ENCODE measurements at places on chromosomes 12 and 14. TPM values are rescaled to one million over a fixed set of nuclear protein-coding genes. Genes with fewer than 3 reads are reported as not detected.

DNA sequence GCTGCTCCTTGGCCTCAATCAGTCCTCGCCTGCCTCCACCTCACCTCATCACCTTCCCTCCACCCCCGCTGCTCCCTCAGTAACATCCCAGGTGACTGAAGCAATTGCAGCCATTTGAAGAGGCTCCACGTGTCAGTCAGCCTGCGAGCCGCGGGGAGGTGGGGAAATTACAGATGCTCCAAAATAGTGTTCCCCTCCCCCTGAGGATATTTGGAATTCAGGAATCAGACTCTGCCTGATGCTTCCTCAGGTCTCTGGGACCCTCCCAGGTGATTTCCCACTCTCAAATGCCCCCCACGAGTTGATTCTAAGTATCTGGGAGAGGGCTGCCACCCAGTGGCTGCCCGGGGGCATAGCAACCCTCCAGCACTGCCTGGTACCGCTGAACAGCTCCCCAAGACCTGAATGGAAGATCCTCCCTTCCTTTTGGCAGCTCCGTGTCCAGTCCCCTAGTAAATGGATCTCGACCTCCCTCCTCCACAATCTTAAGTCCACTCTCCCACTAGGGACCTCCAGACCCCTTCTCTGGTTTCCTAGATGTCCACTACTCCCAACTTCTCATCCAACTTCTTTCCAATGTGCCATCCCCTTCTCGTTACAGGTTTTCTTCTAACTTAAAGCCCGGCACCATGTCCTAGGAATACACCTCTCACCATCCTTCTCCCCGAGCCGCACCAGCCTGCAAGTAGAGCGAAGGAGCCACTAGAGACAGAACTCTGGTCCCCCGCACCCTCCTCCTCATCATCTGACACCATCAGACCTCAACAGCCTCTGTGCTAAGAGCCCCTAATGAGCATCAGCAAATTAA is 1.4 kb upstream of the ASIC1 start:
- peak; percentile 65 for DNase-seq

DNA sequence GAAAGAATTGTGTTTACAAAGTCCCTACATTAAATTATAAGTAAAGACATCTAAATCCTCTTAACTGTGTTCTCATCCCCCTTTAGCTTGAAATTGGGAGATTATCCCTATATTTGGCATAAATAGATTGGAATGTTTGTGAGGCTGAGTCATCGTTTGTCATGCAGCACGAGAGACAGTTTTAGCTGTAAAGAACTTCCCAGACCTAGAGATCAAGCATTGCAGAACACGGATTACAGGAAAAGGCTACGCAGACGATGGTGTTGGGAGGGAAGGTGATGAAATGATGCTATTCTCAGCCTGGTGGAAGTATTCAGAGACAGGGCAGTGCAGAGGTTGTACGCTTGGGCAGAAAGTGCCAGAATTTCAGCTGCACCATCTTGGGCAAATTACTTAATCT is 93.8 kb downstream of the PTPRB start:
- no peak for DNase-seq

The NTN4 gene
- 0.13 TPM for total RNA-seq

The TMED8 gene
- 14.0 TPM for total RNA-seq

The C12orf56 gene
- total RNA-seq = 0.40 TPM

DNA sequence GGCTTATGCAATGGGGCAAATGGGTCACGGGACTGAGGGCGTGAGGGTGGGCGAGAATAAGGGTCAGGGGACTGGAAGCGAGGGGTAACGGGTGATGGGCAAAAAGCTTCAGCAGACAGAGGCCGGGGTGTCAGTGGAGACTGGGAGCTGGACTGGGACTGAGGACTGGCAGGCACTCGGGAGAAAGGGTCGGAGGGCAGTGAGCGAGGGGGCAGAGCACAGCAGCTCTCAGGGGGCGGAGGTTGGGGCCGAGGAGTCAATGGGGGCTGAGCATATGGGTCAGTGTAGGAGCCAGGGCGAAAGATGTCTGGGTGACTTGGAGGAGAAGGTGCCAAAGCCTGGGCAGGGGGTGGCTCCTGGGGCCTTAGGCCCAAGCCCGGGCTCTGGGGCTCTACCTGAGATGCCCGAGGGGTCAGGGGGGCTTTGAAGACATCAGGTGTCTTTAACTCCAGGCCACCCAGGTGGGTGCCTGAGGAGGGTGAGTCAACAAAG is 20.2 kb downstream of the KMT2D start:
- no peak for DNase-seq

DNA sequence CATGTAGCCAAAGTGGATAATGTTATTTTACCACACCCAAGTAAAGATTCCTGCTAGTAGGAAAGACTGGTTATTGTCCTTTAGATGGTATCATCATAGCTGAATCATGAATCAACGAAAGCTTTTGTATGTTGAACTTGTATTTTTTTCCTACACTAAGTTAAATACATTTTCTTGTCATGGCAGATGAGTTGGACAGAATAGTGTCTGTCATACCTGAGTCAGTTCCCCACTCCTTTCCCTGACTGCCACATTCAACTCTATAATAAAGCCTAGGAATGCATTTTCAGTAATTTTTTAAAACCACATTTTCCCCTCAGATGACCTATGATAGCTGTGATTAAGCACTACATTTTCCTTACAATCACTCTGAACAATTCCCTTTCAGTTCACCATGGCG is 9.3 kb upstream of the PTHLH start:
- no peak for DNase-seq

- DNase-seq = no peak
These were observed 2.5 kb upstream of the CCDC184 start for GRCh38 chr12:48180857-48181495.

DNA sequence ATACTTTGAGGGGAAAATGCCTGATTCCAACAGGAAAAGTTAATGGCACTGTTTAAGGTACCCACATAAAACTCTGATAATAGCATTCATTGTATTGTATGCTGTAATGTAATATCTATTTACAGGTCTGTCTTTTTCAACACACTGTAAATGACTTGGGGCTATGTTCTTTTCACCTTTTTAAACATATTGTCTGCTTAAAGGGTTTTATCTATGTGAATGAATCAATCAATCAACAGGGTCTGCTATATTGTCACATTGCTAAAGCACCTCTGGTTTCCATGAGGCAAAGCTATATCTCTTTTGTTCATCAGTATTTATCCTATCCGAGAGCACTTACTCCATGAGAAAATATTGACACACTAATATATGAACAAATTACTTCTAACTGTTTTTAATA is 288.0 kb downstream of the SLC6A15 start:
- no peak for DNase-seq

The KRT72 gene
- total RNA-seq = 0.09 TPM

The RBM25 gene
- 47.3 TPM for total RNA-seq

DNA sequence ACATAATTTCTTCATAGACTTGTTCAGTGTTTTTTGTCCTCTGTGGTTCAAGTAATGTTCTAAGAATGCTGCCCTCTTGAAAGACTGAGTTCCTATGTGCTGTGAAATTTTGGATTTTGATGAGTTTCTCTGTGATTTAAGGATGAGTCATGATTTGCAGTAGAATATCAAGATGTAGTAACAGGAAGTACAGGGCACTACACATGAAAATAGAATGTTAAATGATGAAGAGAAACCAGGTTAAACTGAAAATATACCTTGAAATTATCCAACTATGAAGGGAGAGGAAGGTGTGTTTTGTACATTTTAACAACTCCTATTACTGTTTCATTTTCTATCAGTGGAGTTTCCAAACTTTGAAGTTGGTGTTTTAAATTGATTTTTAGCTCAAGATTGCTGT is 4.8 kb downstream of the ELK3 start:
- DNase-seq = no peak

The VDR gene
- total RNA-seq = 4.8 TPM

- no peak for DNase-seq
These were observed 23.9 kb downstream of the NID2 start for GRCh38 chr14:52044791-52045522.

DNA sequence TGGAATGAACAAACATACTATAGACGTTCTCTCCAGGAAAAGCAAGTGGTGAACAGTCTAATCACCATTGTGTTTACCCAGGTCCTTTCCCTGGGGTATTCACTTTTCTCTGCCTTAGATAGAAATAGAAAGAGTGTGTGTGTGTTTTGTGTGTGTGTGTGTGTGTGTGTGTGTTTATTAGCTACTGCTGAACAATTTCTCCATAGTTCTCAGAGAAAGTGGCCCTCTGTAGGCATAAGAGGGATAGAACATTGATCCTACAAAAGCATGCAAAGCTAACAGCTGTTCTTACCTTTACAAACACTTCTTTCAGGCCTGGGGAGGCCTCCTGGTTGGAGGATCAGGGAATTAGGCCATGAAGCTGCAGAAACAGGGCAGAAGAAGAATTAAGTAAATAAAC is 665.7 kb upstream of the TBX3 start:
- DNase-seq = no peak

- DNase-seq = no peak
These were observed 236.7 kb downstream of the CACNA1C start for GRCh38 chr12:2289525-2289924.

DNA sequence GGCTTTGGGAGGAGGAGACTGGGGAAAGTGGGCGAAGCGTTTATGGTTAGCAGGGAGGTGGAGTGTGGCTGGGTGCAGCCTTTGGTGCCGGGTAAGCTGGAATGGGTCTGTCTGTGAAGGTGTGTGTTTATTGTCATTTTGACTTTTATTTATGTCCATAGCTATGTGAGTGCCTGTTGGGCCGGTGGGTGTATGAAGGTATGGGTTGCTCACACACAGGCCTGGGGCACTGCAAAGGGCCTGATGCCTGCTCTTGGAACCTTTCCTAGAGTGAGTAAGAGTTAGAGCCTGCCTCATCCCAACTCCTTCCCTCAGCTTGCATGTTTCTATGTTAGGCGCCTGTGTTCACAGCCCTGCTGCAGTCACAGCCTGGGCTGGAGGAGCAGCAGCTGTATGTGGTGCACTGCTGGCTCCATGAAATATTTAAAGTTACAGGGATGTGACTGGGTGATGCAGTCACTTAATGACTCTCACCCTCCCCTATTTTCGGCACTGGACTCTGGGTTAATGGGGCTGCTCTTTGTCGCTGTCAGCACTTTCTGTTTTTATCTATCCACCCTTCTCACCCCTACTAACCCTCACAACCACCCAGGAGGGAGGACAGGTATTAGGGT is 2.6 kb upstream of the PPP1R1A start:
- no peak for DNase-seq

The HOXC13 gene
- 0.29 TPM for total RNA-seq

The NEUROD4 gene
- total RNA-seq = not detected

DNA sequence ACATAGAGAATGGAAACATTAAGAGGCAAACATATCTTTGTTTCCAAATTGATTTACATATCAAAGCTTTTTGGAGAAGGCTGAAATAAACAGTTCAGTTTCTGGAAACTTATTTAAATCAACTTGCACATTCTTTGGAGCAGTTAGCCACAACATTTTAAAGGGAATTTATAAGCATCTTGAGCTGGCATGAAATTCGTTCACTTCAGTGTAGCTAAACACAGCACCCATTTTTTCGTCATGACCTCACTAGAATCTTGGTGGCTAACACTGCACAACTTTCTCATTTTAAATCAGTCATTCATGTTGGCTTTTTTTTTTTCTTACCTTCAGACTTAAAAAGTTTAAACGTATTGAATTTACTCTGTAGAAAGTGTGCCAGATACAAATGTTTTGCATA is 1139.9 kb upstream of the FLRT2 start:
- no peak for DNase-seq

DNA sequence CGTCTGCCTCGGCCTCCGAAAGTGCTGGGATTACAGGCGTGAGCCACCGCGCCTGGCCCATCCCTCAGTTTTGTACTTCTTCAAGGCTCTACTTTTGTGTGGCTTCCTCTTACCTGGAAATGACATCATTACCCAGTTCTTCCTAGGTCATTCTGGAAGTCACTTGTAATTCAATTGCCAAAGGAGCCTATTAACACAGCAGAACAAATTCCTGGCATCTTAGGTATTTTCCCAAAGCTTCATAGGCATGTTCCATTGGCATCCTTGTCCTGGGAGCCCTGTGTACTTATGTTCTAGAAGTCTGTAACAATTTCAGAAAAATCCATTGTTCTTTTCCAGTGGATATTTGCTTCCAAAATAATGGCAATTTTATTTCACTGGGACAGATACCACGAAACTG is 60.6 kb downstream of the DAAM1 start:
- DNase-seq = no peak

GRCh38 chr12:19689801-19690472 is 250.6 kb downstream of the AEBP2 start:
- no peak for DNase-seq

- DNase-seq = no peak
These were observed 197.7 kb upstream of the SLC16A7 start for GRCh38 chr12:59398164-59398563.

GRCh38 chr14:31127690-31128089 is 79.9 kb downstream of the HECTD1 start:
- DNase-seq = no peak

The GUCY2C gene
- total RNA-seq = not detected

DNA sequence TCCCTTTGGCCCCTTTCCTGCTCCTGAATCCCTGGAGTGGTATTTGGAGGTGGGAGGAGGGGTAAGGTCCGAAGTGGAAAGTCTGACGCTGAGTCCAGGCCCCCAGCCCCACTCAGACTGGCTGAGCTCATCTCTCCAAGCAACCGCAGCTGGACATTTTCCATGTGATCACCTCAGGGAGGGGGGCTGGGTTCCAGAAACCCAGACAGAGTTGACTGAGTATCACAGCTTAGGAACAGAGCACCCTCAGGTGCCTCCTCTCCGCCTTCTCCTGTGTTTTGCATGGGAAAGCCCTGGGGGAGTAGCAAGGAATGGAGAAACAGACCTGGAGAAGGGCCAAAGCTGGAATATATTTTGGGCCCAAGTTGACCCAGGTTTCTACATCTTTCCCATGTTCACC is 8.0 kb upstream of the ITGA5 start:
- DNase-seq = no peak

The BMP4 gene
- not detected for total RNA-seq

The SLC39A9 gene
- 41.4 TPM for total RNA-seq

- no peak for DNase-seq
These were observed 108.4 kb downstream of the PLCZ1 start for GRCh38 chr12:18629445-18629844.

The NGB gene
- not detected for total RNA-seq

DNA sequence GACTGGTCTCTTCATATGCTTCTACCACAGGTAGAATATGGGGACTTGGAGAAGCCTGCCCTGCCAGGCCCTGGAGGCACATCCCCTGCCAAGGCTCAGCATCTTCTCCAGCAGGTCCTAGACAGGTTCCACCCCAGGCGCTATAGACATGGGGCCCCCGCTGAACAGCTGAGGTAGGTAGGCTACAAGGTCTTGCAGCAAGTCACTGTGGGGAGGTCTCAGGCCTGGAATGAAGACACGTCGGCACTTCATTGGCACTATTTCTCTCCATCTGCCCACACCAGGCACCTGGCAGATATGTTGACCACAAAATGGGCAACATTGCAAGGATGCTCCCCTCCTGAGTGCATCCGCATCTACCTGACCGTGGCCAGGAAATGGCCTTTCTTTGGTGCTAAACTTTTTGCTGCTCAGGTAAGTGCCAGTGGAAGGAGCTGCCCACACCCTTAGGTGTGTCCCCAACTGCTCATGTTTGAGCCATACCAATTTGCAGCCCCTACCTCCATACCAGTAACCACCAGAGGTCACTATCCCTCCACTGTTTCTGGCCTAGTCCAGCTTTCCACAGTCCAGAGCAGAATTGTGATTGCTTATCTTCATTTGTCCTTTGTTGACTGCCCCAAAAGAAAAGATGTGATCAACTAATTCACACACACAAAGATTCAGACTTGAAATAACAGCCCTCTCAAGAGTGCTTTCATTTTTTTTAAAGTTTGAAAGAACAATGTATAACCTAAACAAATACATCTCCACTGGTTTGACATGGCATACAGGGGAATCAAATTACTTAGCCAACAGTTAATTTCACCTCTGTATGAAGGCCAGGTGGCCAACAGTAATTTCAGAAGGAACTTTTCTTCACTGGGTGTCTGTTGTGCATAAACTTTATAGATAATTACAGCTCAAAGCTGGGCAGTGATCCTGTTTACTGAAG is 16.1 kb downstream of the PIGH start:
- peak; percentile 60 for DNase-seq

The TSPAN19 gene
- total RNA-seq = not detected
